Esophagus squamous epithelium (tissue), 5 donors: ENCODE measurements at places on chromosomes 4 and X.

DNA sequence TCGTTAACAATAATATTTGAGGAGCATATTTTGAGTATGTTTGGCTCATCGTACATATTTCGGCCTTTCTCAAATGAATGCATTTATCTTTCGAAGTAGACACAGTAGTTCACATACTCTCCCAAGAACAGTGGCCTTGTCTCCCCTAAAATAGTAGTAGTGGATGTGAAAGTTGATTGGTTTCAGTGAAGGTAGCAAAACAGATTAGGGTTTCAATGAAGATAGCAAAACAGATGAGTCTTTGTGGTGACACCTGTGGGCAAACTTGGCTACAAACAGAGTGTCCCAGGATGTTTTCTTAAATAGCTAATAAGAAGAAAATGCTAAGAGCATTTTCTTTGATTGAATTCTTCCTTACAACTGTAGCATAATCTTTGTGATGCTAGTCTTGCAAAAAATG lies 67.0 kb downstream of the USP9X start:
- DNase-seq = no peak

DNA sequence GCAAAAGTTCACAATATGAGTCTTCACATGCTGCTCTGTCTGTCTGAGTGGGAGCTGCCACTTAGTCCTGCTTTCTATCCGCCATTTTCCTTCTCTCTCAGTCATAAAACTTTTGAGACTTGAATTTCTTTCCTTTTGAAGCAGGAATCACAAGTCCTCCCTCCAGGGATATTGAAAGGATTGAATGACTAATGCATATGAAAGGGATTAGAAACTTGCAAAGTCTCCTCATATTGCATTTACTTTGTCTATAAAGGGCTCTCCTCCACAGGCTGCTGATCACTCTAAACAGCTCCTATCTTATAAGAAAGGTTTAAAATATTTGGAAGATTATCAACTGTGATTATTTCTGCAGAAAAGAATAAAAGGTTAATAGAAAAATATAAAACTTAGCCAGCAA lies 879.1 kb downstream of the ARAP2 start:
- DNase-seq = no peak

GRCh38 chrX:75648803-75649588 lies 126.2 kb upstream of the ZDHHC15 start:
- no peak for DNase-seq

DNA sequence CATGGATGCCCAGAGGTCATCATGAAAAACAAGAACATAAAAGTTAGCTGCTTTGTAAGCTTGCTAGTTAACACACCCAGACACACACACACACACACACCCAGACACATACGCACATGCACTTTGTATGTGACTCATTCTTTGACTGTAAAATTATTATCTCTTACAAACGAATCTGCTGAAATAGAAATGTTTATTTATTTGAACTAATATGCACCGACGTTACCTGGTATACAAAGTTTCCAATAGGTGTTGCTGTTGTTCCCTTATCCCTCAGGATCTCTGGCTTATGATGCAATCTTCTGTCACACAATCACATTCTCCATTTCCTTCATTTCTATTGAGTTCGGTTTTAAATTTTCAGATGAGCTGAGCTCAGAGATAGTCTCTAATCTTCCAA lies 209.3 kb downstream of the PTTG2 start:
- DNase-seq = no peak

DNA sequence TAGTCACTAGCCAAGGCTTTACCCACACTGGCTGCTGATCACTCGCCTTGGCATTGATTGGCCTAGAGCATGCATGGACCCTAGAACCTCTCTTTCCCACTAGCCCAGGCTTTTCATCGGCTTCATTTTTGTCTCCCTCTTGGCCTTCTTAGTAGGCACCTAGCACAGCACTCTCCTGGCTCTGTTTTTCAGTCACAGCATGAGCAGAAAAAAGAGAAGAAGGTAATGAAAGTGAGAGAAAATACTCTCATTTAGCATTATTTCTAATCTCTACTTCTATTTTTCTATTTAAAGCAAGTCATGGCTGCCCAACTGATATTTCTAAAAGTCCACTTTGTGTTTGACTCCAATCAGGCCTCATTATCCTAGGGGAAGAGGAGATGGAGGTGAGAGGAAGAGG lies 267.2 kb downstream of the FBXO8 start:
- no peak for DNase-seq

DNA sequence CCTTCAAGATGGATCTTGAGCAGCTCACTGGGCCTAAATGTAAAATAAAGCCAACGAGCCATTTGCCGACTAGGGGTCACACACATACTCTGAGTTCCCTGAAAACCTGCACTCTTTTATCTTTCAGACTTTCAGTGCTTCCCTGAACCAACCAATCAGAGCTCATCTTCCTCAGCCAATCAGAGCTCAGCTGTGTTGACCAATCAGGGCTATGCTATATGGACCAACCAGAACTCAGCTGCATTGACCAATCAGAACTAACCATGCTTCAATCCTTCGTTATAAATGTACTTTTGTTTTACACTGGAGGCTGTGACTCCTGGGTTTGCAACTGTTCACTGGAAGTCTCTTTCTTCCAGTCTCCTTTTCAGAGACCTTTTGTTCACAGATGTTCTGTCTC lies 19.3 kb downstream of the SLC25A53 start:
- no peak for DNase-seq

DNA sequence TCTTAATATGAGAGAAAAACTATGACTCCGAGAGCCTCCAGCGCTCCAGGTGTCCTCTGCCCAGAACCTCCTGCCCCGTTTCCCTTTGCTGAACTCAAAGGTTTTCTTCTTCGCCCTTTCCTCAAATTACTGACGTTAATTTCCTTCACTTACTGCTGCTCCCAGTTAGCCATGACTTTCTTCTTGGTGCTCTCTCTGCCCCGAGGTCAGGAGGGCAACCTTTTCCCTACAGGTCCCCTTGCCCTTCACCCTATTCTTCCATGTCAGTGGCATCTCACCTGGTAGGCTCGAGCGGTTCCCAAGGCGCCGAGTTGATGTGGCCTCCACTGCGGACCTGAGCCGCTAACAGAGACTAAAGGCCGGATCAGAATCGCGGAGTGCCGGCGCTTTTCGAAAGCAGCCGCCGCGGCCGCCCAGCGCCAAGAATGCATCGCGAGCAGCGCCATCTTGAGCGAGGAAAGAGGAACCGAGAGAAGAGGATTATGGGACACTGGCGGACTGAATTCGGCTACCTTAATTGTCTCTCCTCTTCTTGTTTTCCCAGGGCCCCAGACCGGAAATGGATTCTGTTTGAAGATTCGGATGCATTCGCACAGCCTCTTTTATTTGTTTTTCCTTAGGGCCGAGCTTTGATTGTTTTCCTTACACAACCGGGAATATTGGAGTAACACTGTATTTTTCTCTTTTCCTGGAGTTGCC lies at the start of gene ABCB7:
Gene ABCB7, minus strand, starts transcription at position 457 of the 699 bp plus-strand sequence. Its CDS starts 11 bp downstream, at position 446.
- no peak for DNase-seq

GRCh38 chr4:111435986-111436744 lies 709.1 kb upstream of the FAM241A start:
- no peak for DNase-seq

DNA sequence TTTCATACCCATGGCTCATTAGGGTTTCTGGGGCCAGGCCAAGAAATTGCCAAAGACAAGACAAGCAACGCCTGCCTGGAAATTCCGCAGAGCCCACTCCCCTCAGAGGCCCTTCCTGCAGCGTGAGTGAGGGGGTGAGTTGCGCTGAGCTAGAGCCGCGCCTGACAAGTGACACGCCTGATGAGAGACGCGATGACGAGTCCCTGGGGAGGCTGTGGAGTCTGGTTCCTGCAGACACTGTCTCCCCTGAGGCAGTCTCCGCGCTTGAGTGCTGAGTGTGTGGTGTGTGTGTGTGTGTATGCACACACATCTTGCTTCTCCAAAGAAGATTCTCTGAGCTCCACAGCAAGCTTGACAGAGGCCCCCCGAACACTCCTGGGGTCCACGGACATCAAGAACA lies 269.8 kb downstream of the BCOR start:
- no peak for DNase-seq

DNA sequence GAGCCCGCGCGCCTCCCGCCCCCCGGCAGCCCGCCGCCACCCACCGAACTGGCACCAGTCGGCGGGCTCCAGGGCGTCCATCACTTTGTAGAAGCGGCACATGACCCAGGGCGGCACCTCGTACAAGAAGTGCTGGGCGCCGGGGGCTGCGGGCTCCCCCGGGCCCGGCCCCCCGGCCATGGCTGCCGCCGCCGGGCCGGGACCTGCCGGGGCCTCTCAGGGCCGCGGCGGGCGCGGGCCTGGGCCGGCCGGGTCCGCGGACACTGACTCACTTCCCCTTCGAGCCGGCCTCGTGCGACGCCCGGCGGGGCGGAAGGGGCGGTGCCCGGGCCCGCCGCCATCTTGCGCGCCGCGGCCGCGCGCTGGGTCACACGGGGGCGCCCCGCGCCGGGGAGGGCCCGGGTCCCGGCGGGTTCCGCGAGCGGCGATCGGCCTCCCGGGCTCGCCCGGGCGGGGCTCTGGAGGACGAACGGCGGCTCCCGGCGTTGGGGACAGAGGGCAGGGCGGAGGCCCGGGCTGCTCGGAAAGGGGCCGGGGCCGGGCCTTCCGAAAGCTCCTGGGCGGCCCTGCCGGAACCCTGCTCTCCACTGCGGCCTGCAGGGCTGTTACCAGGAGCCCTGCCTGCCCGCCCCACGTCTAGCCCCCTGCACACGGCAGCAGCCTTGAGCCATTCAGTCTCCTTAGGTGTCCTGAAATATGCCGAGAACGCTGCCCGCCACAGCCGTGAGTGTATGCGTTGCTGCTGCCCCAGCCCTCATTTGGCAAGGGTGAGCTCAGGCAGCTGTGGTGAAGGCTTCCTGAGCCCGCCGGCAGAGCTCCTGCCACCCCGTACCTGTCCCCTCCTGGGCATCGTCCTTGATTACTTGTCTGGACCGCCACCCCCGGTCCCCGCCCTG lies at the start of gene IRAK1:
Gene IRAK1, minus strand, starts transcription at position 270 of the 896 bp plus-strand sequence. Its CDS starts 90 bp downstream, at position 180.
- DNase-seq = no peak

DNA sequence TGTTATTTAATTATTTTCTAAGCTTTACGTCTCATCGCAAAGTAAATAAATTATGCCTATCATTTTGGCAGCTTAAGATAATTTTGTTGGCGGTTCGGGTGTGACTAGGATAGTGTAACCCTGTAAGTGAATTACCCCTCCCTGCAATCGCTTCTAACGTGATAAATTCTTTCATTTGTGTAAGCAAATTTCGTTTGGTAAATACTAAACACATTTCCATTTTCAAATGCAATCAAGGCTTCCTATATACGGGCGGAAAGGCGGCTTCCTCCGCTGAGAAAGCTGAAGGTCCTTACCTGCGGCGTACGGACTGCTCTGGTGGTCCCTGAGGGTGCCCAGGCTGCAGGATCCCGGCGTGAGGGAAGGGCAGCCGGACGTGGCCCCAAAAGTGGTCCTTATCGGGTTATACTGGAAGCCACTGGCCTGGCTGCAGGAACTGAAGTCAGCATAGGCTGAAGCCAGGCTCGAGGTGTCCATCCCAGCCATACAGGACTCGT lies 403 bp downstream of the PHOX2B start:
- DNase-seq = no peak

DNA sequence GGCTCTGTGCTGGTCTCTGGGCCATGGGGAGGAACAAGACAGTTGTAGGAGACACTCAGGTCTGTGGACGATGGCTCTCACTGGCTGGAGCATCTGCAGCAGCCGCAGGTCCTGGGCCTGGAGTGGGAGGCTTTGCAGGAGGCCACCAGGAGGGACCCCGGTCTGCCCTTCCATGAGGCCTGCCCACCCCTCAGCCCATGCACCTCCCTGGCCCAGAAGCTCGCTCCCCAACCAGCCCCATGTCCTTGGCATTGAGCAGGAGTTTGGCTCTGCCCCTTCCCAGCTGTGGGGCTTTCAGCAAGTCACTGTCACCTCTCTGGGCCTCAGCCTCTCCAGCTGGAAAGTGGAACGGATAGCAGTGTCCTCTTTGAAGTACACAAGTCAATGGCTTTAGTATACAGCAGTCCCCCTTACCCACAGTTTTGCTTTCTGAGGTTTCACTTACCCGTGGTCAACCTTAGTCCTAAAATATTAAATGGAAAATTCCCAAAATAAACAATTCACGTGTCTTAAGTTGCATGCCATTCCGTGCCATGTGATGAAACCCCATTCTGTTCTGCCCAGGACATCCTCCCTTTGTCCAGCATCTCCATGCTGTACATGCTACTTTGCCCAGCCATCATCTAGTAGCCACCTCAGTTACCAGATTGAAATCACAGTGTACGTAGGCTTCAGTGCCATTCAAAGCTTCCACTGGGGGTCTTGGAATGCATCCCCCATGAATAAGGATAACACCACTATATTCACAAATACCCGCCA lies 104.0 kb downstream of the CPZ start:
- DNase-seq = no peak

DNA sequence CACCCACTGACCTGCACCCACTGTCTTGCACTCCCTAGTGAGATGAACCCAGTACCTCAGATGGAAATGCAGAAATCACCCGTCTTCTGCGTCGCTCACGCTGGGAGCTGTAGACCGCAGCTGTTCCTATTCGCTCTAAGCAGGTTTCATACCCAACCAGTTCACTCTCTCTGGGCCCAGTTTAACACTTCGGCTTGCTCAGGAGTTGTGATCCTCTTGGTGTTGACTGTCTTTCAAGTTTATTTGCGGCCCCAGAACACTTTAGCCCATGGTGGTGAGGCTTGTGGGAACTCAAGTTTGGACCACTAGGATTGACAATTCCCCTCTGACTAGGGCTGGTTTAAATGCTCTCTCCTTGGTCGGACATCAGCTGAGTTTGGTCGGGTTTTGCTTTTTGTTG lies 147.0 kb downstream of the DACH2 start:
- no peak for DNase-seq

GRCh38 chrX:20522420-20522819 lies 255.7 kb upstream of the RPS6KA3 start:
- DNase-seq = no peak

DNA sequence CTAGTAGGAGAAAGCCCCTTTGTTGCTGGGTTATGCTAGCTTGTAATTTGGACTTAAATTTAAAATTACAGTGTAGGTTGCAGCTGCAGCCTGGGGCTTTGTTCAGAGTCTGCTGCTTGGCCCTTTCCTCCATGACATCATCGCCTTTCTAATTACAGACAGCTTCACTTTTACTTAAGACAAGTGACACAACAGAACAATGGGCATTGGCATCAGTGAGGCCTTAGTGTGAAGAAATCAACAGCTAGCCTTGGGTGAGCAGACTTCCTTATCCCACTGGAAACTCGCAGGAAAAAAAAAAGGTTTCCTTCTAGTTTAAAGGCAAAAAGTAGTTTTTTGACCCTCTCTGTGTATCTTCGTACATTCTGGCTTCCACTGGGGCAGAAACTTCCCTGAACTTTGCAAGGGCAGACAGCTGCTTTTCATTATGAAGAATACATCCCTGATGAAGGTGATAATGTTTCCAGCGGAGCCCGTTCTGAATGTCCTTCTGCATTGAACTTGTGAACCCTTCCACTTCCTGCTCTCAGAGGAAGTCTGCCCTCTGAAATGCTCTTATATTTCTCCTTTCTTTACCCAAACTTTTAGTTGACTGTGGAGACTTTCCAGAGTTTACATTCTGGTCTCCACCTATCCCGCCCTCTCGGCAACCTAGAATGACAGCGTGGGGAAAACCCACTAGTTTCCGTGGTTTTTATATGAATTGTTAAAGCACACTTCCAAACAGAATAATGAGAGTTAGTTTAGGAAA lies 123.2 kb upstream of the FAM9C start:
- no peak for DNase-seq

GRCh38 chr4:160180211-160180610 lies 1077.3 kb downstream of the RAPGEF2 start:
- DNase-seq = no peak
